ENCODE measurements at places on chromosomes 2 and 18.

GRCh38 chr2:28471214-28471613 lies 24.6 kb upstream of the PLB1 start:
- H3K27ac ChIP-seq = no peak overlapping the region
- no peak for DNase-seq
- H3K4me3 ChIP-seq = no peak overlapping the region
- no peaks in the 10 kb centered on the region for H3K36me3 ChIP-seq
- peaks cover 16% of the 10 kb centered on the region for H3K27me3 ChIP-seq
- H3K4me1 ChIP-seq = peaks cover 23% of the 10 kb centered on the region

- H3K27me3 ChIP-seq = peaks cover 41% of the 10 kb centered on the region
- H3K4me3 ChIP-seq = no peak overlapping the region
- H3K4me1 ChIP-seq = peaks cover 31% of the 10 kb centered on the region
Observed at GRCh38 chr2:236365258-236366048, 101.2 kb upstream of the ASB18 start.

- H3K36me3 ChIP-seq = peaks cover 32% of the 10 kb centered on the region
- no peaks in the 10 kb centered on the region for H3K27me3 ChIP-seq
- peaks cover 46% of the 10 kb centered on the region for H3K4me1 ChIP-seq
- no peak for DNase-seq
- peak overlapping the region; percentile 71 for H3K27ac ChIP-seq
- H3K4me3 ChIP-seq = peak overlapping the region; percentile 92
Observed at GRCh38 chr2:32358111-32358482, 1.3 kb downstream of the BIRC6 start.

GRCh38 chr18:5868218-5868854 lies 27.0 kb downstream of the TMEM200C start:
- H3K27me3 ChIP-seq = no peaks in the 10 kb centered on the region

DNA sequence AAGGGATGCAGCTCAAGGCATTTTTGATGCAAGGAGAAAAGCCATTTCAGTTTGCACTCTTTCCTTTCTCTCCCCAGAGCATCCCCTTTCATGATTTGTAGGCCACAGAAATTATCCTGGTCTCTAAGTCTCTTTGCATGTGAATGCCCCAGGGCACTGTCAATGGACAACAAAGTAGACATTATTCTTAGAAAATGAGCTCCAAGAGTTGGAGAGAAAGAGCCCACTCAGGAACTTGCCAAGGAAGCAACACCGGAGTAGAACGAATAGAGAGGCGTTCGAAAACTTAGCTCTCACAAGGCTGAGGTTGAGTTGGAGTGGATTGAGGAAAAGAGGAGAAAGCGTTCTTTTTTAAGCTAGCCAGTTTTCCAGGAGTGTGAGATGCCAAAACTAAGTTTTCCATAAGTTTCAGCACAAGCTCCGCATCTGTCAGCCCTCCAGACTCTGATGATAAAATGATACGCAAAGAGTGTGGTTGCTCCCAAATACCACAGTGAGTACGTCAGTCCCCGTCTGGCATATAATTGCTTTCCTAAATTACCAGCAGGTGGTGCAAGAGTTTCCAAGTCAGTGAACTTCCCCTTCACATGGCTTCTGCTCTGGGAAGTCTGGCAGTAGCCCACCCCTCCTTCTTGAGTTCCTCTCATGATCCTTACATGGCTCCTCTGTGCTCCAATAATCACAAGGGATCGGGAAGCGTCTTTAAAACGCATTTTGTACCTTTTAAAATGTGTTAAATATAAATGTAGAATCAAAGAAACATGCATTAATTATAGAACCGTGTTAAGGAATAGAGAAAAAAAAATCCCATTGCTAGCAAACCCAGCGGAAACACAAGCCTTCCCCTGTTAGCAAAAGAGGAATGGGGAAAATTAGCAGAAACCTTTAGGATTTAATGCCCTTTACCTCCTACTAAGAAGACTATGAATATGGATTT lies 1060.6 kb upstream of the FANCL start:
- H3K27me3 ChIP-seq = no peaks in the 10 kb centered on the region
- no peak overlapping the region for H3K27ac ChIP-seq
- H3K4me3 ChIP-seq = no peak overlapping the region
- H3K36me3 ChIP-seq = no peaks in the 10 kb centered on the region
- DNase-seq = peak; percentile 6

- no peaks in the 10 kb centered on the region for H3K36me3 ChIP-seq
- no peak overlapping the region for H3K27ac ChIP-seq
- H3K4me1 ChIP-seq = no peaks in the 10 kb centered on the region
Observed at GRCh38 chr18:34773961-34774766, 64.1 kb downstream of the DTNA start.

DNA sequence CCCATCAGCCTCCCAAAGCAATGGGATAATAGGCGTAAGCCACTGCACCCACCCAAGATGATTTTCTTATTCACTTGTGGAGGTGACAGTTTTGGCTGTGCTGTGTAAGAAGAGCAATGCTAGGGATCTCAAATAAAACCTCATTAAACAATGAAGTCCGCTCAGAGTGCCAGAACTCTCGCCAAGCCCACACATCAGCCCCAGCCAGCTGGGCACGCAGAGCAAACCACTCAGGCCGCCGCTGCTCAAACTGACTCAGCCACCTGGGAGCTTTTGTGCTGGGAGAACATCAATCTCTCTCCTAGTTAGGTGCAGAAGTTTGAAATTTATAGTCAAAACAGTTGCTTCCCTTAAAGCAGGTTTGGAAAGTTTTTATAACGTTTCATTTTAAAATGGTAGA lies 47.6 kb downstream of the RNF152 start:
- no peaks in the 10 kb centered on the region for H3K36me3 ChIP-seq
- DNase-seq = no peak
- no peak overlapping the region for H3K27ac ChIP-seq
- H3K27me3 ChIP-seq = no peaks in the 10 kb centered on the region
- no peaks in the 10 kb centered on the region for H3K4me1 ChIP-seq

DNA sequence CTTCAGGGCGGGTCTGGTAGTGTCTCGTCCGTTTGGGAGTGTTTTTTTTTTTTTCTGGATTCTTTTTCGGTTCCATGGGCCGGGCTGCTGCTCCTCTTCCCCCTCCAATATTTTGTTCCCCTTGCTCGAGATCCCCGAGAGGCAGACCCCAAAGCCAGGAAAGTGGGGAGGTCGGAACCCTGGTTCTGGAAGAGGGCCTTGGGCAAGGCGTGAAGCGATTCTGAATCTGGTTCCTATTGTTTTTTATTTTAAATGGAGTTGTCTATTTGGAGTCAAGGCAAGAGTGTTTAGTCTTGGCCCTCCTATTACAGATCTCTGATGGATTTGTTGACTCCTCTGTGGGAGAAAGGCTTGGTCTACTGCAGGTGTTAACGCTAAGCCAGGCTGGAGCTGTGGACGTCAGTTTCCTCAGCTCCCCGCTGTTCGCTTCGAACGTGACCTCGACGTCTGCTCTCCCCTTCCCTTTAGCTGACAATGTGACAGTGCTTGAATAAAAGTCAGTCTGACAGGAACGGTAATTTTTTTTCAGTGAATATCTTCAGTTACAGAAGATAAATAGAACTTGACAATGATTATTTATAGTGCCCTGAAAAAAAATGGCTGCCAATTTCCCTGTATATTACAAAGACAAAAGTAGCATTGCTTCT lies 683 bp upstream of the DNAJC27 start:
- H3K36me3 ChIP-seq = peaks cover 1% of the 10 kb centered on the region
- H3K27ac ChIP-seq = peak overlapping the region; percentile 99
- H3K4me3 ChIP-seq = peak overlapping the region; percentile 92
- DNase-seq = peak; percentile 41

DNA sequence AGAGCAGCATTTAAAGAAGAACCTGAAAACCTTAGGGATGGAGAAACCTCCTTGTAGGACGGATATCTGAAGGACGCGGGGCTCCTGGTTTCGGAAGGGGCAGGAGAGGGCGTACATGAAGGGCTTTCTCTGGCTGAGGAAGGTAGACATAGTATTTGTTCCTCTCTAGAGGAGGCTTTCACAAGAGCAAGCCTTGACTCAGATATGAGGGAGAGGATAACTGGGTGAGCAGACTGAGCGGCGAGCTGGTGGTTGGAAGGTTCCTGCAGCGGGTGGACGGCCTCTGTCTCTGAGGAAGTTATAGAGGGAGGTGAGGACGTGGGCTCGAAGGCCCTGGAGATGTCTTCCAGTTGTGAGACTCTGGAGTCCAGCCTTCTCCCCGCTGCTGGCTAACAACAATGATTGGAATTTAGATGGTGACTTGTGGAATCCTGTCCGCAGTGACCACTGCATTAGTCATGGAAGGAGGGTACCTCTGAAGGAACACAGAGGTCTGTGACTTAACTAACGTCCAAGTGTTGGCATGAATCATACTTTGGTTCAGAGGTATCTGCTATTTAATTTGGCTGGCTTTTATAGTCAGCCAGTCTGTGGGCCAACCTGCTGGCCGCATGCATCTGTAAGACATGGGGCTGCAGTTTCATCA lies 80.9 kb downstream of the ASAP2 start:
- H3K27me3 ChIP-seq = no peaks in the 10 kb centered on the region
- no peak overlapping the region for H3K4me3 ChIP-seq
- H3K4me1 ChIP-seq = no peaks in the 10 kb centered on the region
- DNase-seq = no peak
- no peak overlapping the region for H3K27ac ChIP-seq

- no peaks in the 10 kb centered on the region for H3K27me3 ChIP-seq
- peaks cover 6% of the 10 kb centered on the region for H3K36me3 ChIP-seq
- no peaks in the 10 kb centered on the region for H3K4me1 ChIP-seq
- no peak overlapping the region for H3K4me3 ChIP-seq
- H3K27ac ChIP-seq = no peak overlapping the region
Observed at GRCh38 chr2:224734949-224735348, 18.8 kb upstream of the CCDC195 start.

- no peaks in the 10 kb centered on the region for H3K4me1 ChIP-seq
- H3K27me3 ChIP-seq = no peaks in the 10 kb centered on the region
- H3K27ac ChIP-seq = peak overlapping the region; percentile 7
- H3K36me3 ChIP-seq = peaks cover 46% of the 10 kb centered on the region
Observed at GRCh38 chr2:197096649-197097048, 170.1 kb upstream of the PGAP1 start.

GRCh38 chr2:12429779-12430406 lies 286.8 kb upstream of the TRIB2 start:
- H3K27ac ChIP-seq = no peak overlapping the region
- peaks cover 14% of the 10 kb centered on the region for H3K4me1 ChIP-seq
- no peaks in the 10 kb centered on the region for H3K27me3 ChIP-seq
- H3K36me3 ChIP-seq = no peaks in the 10 kb centered on the region
- no peak for DNase-seq
- no peak overlapping the region for H3K4me3 ChIP-seq

DNA sequence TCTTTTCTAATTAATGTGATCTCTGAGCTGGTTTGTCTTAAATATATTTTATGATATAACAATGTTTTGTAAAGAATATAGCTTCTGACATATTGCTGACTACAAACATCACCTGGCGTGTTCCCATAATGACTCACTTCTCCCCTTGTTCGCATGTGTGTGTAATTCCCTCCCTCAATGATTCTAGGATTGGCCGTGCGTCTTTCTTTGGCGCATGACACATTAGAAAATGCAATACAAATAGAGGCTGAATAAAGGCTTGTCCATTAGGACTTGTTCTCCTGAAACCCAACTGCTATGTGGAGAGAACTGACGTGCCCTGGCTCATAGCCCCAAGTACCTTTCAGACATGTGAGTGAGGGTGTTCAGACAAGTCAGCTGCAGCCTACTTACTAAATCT lies 159.7 kb upstream of the CDH20 start:
- H3K36me3 ChIP-seq = no peaks in the 10 kb centered on the region
- no peaks in the 10 kb centered on the region for H3K4me1 ChIP-seq
- no peak overlapping the region for H3K4me3 ChIP-seq
- no peak overlapping the region for H3K27ac ChIP-seq
- H3K27me3 ChIP-seq = no peaks in the 10 kb centered on the region

DNA sequence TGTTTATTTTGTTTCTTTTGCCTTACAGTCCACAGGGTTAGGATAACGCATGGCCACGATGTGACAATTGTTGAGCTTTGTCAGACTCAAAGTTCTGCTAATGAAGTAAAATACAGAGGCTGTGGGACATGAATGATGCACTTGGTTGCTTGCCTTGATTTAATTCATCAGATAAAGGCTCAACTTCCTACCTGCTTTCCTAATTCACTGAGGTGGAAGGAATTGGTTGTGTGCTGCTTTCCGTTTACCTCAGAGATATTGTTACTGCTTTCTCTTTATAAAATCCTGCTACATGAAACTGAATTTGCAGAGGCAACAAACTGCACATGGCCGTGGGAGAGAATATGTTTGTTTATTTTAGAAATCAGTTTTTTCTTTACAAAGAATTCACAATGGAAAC lies 6.6 kb downstream of the RIT2 start:
- no peaks in the 10 kb centered on the region for H3K27me3 ChIP-seq
- no peak overlapping the region for H3K4me3 ChIP-seq
- H3K4me1 ChIP-seq = no peaks in the 10 kb centered on the region
- no peaks in the 10 kb centered on the region for H3K36me3 ChIP-seq
- no peak for DNase-seq
- no peak overlapping the region for H3K27ac ChIP-seq

GRCh38 chr18:62585274-62586150 lies 62.7 kb downstream of the ZCCHC2 start:
- peak overlapping the region; percentile 58 for H3K4me3 ChIP-seq
- peak overlapping the region; percentile 87 for H3K27ac ChIP-seq
- H3K27me3 ChIP-seq = no peaks in the 10 kb centered on the region
- H3K36me3 ChIP-seq = peaks cover 14% of the 10 kb centered on the region
- H3K4me1 ChIP-seq = peaks cover 39% of the 10 kb centered on the region

DNA sequence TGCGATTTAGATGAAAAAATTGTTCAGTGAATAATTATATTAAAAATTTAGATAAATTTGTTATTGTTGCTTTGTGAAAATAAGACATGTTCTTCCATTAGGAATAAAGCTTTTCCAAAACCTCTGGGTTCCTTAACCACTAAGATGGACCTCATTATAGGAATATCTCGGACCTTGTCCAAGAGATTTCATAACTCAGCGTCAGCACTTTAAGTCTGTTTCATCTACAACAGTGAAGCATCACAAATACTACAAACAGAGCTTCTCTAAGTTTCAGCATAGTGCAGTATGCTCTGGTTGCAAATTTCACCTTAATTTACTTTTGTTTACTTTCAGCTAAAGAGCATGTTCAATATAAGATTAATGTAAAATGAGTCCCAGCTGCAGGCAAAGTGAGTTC lies 150.3 kb downstream of the UBE2E3 start:
- peak overlapping the region; percentile 71 for H3K4me3 ChIP-seq
- no peak overlapping the region for H3K27ac ChIP-seq
- DNase-seq = no peak
- no peaks in the 10 kb centered on the region for H3K27me3 ChIP-seq
- H3K36me3 ChIP-seq = peaks cover 27% of the 10 kb centered on the region

GRCh38 chr2:96145036-96145847 lies at the start of gene DUSP2:
DUSP2 (minus strand) TSS chr2:96145440; CDS start chr2:96145354, 86 bp downstream.
- peak within 1 kb of the TSS; percentile 98 for H3K27ac ChIP-seq
- peaks cover 66% of the 10 kb centered on the region for H3K4me1 ChIP-seq
- H3K4me3 ChIP-seq = peak within 1 kb of the TSS; percentile 94

DNA sequence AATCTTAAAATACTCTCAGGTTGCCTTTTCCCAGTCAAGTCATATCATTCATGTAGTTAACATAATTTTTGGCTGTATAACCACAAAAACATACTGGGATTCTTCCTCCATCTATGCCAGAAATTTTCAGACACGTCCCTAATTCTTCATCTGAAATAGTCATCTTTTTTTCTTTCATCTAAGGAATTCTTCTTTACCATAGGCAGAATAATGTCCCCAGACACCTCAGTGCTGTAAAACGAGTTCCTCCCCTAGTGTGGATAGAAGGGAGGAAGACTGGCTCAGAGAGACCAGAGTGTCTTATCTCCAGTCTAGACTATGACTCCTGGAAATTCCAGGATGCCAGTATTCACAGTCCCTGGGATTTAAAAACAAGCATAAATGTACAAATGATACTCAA lies 127.8 kb downstream of the MREG start:
- no peaks in the 10 kb centered on the region for H3K4me1 ChIP-seq
- no peaks in the 10 kb centered on the region for H3K36me3 ChIP-seq
- H3K27me3 ChIP-seq = peaks cover 2% of the 10 kb centered on the region

GRCh38 chr2:15945909-15946705 lies 5.8 kb downstream of the MYCN start:
- no peak for DNase-seq
- no peaks in the 10 kb centered on the region for H3K36me3 ChIP-seq
- peaks cover 23% of the 10 kb centered on the region for H3K27me3 ChIP-seq
- peaks cover 20% of the 10 kb centered on the region for H3K4me1 ChIP-seq
- no peak overlapping the region for H3K27ac ChIP-seq
